ENCODE measurements at places on chromosomes 1 and 21.
A peak's percentile ranks its signal among the peaks of the same experiment; 100 is the strongest.

DNA sequence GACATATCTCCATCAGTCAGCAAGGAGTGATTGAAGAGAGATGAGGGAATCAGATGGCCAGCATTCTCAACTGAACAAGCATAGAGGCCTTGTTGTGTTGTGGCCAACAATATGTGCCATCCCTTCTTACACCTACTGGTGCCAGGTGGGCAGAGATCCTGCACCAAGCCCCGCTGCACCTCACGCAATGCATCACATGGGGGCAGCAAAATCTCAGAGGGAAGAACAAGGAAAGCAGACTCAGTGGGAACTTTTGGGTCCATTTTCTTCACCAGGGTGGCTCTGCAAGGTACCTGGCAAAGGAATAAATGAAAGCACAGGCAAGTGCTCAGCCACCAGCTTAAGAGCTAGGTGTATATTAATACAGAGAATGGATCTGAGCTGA, 33.2 kb downstream of the HSD3B2 start:
- H3K27ac ChIP-seq = no peak overlapping the region
- H3K4me3 ChIP-seq = no peak overlapping the region
- no peaks in the 10 kb centered on the region for H3K36me3 ChIP-seq
- H3K4me1 ChIP-seq = peaks cover 3% of the 10 kb centered on the region
- no peaks in the 10 kb centered on the region for H3K27me3 ChIP-seq
- no peak for DNase-seq

DNA sequence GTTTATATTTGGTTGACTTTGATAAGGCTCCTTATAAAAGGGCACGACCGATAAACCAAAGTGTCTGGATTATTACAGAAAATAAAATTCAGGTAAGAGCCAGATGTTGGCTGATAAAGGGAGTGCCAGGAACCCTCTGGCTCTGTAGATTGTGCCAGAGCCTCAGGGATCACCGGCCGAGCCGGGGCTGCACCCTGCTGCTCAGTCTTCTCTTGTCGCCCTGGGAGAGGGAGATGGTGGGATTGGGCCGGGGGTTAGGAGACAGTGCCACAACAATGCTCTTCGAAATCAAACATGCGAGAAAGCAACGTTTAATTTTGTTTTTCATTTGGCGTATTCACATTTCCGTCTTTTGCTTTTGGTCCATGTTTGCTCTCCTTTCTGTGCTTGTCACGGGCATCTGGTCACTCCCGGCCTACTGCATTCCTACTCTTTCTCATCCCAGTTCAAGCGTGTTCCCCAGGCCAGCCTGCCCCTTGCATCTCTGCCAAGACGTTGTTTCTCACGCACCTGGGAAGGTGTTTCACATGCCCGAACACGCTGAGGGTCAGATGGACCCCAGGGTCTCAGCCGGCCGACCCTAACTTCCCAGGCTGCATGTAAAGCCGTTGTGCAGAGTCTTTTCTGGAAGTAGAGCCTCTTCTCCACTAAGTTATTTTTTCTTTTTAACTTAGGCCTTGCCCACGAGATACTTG, 18.8 kb upstream of the C2CD2 start:
- H3K4me1 ChIP-seq = no peaks in the 10 kb centered on the region
- no peaks in the 10 kb centered on the region for H3K27me3 ChIP-seq
- H3K27ac ChIP-seq = no peak overlapping the region
- H3K36me3 ChIP-seq = no peaks in the 10 kb centered on the region

- H3K4me1 ChIP-seq = peaks cover 6% of the 10 kb centered on the region
- no peak for DNase-seq
- no peaks in the 10 kb centered on the region for H3K36me3 ChIP-seq
- H3K27ac ChIP-seq = no peak overlapping the region
- no peaks in the 10 kb centered on the region for H3K27me3 ChIP-seq
- H3K4me3 ChIP-seq = no peak overlapping the region
These were observed 77.4 kb upstream of the SLC2A1 start for GRCh38 chr1:43035821-43036741.

- no peaks in the 10 kb centered on the region for H3K4me1 ChIP-seq
- H3K27ac ChIP-seq = no peak overlapping the region
- H3K4me3 ChIP-seq = no peak overlapping the region
- no peak for DNase-seq
- H3K27me3 ChIP-seq = no peaks in the 10 kb centered on the region
- H3K36me3 ChIP-seq = peaks cover 32% of the 10 kb centered on the region
These were observed 15.9 kb downstream of the PFKL start for GRCh38 chr21:44315691-44316203.

- peaks cover 37% of the 10 kb centered on the region for H3K4me1 ChIP-seq
- H3K27me3 ChIP-seq = no peaks in the 10 kb centered on the region
- DNase-seq = peak; percentile 60
- H3K27ac ChIP-seq = peak overlapping the region; percentile 82
- H3K36me3 ChIP-seq = peaks cover 31% of the 10 kb centered on the region
- H3K4me3 ChIP-seq = peak overlapping the region; percentile 25
These were observed 10.3 kb downstream of the SIM2 start for GRCh38 chr21:36709030-36709867.

DNA sequence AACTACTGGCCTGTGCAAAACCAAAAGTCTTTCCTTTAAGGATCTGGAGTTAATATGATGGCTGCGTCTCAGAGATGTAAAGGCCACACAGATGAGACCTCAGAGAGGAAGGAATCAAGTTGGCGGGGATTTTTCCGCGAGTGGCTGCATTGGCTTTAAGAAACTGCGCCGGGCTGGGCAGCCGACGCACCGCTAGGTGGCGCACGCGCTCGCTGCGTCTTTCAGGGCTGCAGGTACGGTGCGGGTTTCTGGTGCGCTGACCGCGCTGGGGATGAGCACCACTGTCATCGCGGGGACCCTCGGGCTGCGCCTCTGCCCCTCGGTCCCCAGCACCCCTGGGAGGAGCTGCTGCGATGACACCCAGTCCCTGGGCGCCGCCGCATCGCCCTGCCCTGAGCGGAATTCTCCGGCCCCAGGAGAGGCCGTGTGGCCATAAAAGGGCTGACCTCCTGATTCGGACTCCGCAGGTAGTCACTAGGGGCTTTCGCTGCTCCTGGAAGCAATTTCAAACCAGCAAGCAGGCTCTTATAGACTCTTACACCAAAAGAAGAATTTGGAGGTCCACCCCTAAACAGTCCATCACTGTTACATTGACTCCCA, 241.0 kb downstream of the KCNJ6 start:
- no peaks in the 10 kb centered on the region for H3K36me3 ChIP-seq
- H3K4me1 ChIP-seq = peaks cover 13% of the 10 kb centered on the region
- no peaks in the 10 kb centered on the region for H3K27me3 ChIP-seq
- no peak overlapping the region for H3K4me3 ChIP-seq
- no peak overlapping the region for H3K27ac ChIP-seq
- no peak for DNase-seq

- no peak for DNase-seq
- peaks cover 7% of the 10 kb centered on the region for H3K4me1 ChIP-seq
- no peak overlapping the region for H3K4me3 ChIP-seq
- peak overlapping the region; percentile 25 for H3K27ac ChIP-seq
- no peaks in the 10 kb centered on the region for H3K27me3 ChIP-seq
- H3K36me3 ChIP-seq = no peaks in the 10 kb centered on the region
These were observed 129.9 kb upstream of the NEGR1 start for GRCh38 chr1:72412286-72412685.

GRCh38 chr1:212975111-212975918, 25.0 kb downstream of the VASH2 start:
- no peaks in the 10 kb centered on the region for H3K36me3 ChIP-seq
- no peaks in the 10 kb centered on the region for H3K4me1 ChIP-seq
- no peak for DNase-seq
- H3K27ac ChIP-seq = no peak overlapping the region

- peaks cover 19% of the 10 kb centered on the region for H3K4me1 ChIP-seq
- H3K4me3 ChIP-seq = no peak overlapping the region
- DNase-seq = no peak
- H3K36me3 ChIP-seq = peaks cover 97% of the 10 kb centered on the region
These were observed 23.4 kb downstream of the BCAR3 start for GRCh38 chr1:93658188-93658587.

DNA sequence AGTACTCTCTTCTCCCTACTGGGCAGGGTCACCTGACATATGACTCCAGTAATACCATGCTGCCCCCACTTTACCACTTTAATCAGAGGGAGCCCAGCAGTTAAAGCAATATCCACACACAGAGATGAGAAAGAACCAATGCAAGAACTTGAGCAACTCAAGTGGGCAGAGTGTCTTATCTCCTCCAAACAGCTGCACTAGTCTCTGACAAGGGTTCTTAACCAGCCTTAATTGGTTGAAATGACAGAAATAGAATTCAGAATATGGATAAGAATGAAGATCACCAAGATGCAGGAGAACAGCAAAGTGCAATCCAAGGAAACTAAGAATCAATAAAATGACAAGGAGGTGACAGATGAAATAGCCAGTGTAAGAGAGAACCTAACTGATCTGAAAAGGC, 91.0 kb downstream of the KCNT2 start:
- DNase-seq = no peak
- no peaks in the 10 kb centered on the region for H3K27me3 ChIP-seq
- H3K36me3 ChIP-seq = no peaks in the 10 kb centered on the region
- no peaks in the 10 kb centered on the region for H3K4me1 ChIP-seq

GRCh38 chr1:246794048-246794827, 70.0 kb downstream of the SCCPDH start:
- no peak overlapping the region for H3K4me3 ChIP-seq
- H3K36me3 ChIP-seq = no peaks in the 10 kb centered on the region
- H3K27me3 ChIP-seq = no peaks in the 10 kb centered on the region
- DNase-seq = no peak

GRCh38 chr1:209710093-209710492, 5.4 kb downstream of the HSD11B1 start:
- no peak for DNase-seq
- no peak overlapping the region for H3K4me3 ChIP-seq
- no peaks in the 10 kb centered on the region for H3K36me3 ChIP-seq
- no peaks in the 10 kb centered on the region for H3K4me1 ChIP-seq
- no peaks in the 10 kb centered on the region for H3K27me3 ChIP-seq
- H3K27ac ChIP-seq = no peak overlapping the region

- no peaks in the 10 kb centered on the region for H3K36me3 ChIP-seq
- no peak overlapping the region for H3K27ac ChIP-seq
- no peak overlapping the region for H3K4me3 ChIP-seq
These were observed 621.0 kb upstream of the CXADR start for GRCh38 chr21:16891821-16892220.

DNA sequence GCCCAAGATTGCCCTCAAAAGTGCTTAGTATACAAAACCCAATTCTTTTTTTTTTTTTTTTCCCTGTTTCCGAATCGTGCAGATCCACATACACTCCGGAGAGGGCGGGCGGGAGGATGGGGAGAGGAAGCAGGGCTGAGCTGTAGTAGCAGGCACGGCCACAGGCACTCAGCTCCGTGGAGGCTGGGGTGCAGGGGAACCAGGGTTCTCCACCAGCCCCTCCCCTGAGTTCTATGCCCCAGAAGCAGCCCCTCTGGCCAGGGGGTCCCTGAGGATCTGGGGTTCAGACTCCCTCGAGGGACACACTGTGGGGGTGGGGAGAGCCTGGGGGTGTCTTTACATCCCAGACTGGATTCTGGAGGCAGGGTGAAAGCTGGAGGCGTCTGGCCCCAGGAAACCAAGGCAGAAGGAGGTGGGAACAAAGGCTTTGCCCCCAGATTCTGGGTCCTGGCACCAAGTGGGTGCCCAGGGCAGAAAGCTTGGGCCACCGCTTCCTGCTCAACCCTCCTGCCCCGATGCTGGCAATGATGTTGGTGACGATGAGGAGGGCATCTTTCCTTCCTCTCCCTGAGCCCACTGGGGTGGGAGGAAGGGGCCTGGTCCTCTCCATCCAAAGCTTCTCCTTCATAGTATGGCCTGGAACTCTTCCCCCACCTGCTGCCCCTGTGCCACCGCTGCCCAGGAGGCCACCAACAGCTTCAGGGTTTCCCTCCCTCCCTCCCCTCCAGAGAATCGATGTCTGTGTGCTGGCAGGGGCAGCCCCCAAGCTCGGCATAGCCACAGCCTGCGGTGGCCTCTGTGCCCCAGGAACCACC, 106.4 kb upstream of the TARDBP start:
- H3K4me3 ChIP-seq = no peak overlapping the region
- no peak for DNase-seq
- H3K27ac ChIP-seq = no peak overlapping the region
- H3K4me1 ChIP-seq = peaks cover 7% of the 10 kb centered on the region
- no peaks in the 10 kb centered on the region for H3K36me3 ChIP-seq

DNA sequence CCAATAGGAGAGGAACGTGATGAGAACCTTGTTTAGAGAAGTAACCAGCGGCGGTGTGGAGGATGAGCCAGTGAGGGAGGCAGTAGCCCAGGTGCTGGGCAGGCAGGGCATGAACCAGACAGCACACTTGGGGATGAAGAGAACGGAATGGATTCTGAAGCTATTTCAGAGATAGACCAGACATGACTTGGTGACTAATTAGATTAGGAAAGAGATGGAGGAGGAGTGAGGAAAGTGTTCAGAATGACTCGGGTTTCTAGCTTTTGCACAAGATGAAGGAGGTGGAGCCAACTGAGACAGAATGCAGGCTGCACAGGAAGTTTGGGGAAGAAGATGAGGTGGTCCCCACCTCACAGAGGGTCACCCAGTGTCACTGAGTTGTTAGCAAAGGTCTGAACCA, 5.1 kb downstream of the PEF1 start:
- H3K4me1 ChIP-seq = peaks cover 29% of the 10 kb centered on the region
- H3K36me3 ChIP-seq = peaks cover 23% of the 10 kb centered on the region
- H3K4me3 ChIP-seq = no peak overlapping the region

GRCh38 chr1:41153750-41154274, 88.3 kb downstream of the SCMH1 start:
- peaks cover 50% of the 10 kb centered on the region for H3K4me1 ChIP-seq
- peaks cover 29% of the 10 kb centered on the region for H3K36me3 ChIP-seq
- H3K27ac ChIP-seq = peak overlapping the region; percentile 87
- no peak for DNase-seq
- no peak overlapping the region for H3K4me3 ChIP-seq
- H3K27me3 ChIP-seq = no peaks in the 10 kb centered on the region

GRCh38 chr1:56447823-56448222, 131.5 kb downstream of the PLPP3 start:
- H3K36me3 ChIP-seq = no peaks in the 10 kb centered on the region
- DNase-seq = no peak
- no peaks in the 10 kb centered on the region for H3K27me3 ChIP-seq
- no peaks in the 10 kb centered on the region for H3K4me1 ChIP-seq
- no peak overlapping the region for H3K4me3 ChIP-seq
- no peak overlapping the region for H3K27ac ChIP-seq

DNA sequence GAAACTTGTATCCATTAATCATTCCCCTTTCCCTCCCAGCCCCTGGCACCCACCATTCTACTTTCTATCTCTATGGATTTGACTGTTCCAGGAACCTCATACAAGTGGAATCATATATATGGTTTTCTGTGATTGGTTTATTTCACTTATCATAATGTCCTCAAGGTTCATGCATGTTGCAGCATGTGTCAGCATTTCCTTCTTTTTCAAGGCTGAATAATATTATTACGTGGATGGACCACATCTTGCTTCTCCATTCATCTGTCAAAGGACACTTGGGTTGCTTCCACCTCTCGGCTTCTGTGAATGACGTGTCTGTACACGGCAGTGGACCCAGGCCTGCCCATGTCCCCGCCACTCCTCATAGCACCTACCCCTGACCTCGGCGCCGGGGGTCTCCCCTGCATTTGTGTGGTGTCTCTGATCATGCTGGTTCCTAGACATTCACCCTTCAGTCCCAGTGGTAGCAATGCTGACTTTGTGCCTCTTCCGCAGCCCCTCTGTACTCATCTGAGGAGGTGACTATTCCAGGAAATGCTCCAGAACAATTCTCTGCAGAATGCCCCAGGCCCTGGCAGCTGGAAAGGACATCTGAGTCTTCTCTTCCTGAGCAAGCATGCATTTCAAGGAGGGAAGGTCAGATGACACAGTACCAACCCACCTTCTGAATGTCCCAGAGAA, 136.9 kb downstream of the PSMG1 start:
- no peaks in the 10 kb centered on the region for H3K36me3 ChIP-seq
- no peaks in the 10 kb centered on the region for H3K27me3 ChIP-seq
- H3K27ac ChIP-seq = peak overlapping the region; percentile 90
- H3K4me1 ChIP-seq = peaks cover 37% of the 10 kb centered on the region
- no peak for DNase-seq
- H3K4me3 ChIP-seq = no peak overlapping the region

All from RWPE2 (cell line).